Mucosa of gallbladder (tissue), 1 donor: ENCODE measurements at places on chromosomes 5 and 9.

DNA sequence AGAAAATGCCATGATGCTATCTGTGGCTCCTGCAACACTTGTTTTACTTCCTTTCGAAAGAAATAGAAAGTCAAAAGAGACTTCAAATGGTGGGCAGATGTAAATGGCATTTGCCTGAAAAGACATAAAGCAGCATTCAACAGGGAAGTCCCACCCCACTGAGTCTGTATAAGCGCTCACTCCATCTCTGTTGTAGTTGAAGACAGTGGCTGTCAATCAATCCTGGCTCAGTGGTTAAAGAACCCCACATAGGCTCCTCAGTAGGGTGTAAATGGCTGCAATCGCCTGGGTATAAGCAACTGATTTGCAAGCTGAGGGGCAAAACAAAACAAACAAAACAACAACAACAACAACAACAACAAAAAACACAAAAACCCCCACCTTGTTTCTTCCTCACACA, 158.7 kb downstream of the EFNA5 start:
- no peak for DNase-seq

DNA sequence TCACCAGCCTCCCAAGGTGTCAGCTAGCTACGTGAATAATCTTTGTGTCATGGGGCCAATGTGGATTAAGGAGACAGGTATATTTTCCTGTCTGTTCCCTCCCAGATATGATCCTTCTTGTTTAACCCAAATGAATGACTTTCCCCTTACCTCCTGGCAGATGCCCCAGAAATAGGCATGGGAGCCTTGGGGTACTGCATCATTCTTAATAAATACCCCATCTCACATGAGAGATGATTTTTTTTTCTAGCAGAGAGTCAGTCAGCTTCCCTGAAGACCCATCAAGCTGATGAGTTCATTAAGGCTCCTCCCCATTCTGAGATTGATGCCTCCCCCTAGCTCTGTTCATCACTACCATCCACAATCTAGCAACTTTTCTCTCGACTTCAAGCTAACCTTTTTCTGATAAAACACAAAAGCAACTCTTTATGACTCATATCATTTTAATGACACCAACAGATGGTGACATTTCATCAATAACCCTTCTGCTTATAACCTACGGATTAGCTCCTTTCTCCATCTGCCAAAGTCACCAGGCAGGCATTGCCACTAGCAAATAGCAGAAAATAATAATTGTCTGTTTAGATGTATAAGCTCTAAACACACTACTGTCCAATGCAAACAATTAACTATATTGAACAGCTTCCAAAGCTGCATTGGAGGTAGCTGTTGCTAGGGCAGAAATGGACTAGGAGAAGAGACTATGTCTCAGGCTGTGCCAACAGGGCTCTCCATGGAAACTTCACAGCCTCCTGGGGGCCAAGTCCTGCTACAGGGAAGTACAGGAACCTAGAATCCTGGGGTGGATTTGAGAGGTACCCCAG, 143.7 kb downstream of the ACER2 start:
- DNase-seq: no peak

DNA sequence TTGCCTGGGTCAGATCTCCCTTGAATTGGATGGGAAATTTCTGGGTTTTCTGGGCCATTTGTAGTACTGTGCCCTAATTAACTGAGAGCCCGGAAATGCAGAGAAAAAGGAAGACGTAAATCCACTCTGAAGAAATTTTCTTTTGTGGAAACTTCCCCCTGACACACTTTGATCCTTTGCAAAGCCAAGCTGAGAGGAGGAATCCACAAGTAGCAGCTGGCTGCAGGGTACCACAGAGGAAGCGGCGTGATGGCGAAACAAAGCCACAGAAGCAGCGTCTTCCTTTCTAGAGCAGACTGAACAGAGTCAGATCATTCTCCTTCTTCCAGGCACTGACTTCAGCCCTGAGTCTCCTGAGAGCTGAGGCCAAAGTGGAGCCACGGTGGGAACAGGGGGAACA, 47.1 kb upstream of the ZNF354A start:
- DNase-seq: no peak

DNA sequence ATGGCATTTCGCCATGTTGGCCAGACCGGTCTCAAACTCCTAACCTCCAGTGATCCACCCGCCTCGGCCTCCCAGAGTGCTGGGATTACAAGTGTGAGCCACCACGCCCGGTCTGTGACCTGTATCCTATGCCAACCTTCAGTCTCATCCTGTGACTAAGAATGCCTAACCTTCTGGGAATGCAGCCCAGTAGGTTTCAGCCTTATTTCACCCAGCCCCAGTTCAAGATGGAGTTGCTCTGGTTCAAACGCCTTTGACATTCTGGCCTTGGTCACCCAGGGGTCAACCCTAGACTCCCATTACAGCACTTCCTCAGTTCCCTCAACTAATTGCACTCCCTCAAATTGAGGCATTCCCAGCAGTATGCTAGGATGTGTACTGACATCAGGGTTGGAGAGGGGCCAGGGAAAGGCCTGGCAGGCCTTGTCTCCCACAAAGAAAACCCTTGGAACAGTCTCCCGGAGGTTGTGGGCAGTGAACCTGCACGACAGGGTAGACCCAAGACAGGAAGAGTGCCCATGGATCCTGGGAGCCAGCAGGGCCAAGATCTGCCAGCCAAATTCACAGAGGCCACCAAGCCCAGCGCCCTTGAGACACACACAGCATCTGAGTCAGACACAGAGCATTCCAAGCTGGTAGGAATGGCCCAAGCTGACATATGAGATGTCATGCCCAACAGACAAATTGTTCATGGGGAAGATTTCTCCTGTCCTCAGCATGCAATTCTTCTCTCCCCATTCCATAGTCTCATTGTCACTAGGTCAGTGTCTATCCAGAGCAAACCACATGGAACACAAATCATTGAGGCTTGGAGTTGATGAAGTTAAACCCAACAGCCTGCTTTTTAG, 24.9 kb upstream of the SMU1 start:
- DNase-seq: no peak

GRCh38 chr5:87413343-87413645, 564 bp upstream of the CCNH start:
- DNase-seq: no peak

GRCh38 chr9:70679845-70680244, 265.4 kb upstream of the KLF9 start:
- DNase-seq: no peak

DNA sequence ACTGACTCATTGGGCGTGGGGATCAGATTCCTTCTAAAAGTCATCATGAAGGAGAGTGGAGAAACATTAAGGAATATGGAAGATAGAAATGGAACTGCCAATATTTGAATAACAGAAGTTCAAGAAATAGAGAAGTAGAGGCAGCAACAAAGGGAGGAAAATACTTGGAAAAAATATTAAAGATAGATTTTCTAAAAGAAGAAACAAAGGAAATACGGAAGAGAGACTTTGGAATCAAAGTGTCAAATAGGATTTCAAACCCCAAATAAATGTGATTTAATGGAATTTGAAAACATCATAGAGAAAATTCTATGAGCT, 605.1 kb upstream of the KLF4 start:
- no peak for DNase-seq

- no peak for DNase-seq
Observed at GRCh38 chr9:98129451-98129881, 10.4 kb upstream of the TRIM14 start.
